ENCODE measurements at places on chromosomes 4 and X.

DNA sequence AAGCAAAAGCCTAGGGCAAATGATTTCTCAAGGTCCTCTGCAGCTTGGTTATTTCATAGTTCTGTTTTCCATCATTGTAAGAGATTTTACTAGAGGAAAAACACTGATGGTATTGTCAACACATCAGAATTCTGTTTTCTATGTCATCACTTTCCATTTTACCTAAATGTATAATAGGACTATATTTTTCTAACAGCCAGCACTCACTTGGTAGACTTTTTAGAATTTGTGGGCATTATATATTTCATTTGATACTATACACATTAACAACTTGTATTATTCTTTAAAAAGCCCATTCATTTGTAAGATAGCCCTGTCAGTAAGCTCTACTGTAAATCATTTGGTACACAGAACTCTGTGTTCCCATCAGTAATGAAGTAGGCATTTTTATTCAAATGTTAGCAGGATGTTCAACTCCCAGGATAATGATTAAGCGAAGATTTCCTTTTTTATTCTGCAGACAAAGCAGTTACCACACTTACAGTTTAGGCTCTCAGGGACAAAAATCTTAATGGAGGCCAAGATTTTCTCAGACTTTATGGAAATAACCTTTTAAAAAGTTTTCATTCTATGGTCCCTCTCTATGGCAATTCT is 143.6 kb upstream of the TEX13C start:
- no peak overlapping the region for H3K27ac ChIP-seq
- no peaks in the 10 kb centered on the region for H3K27me3 ChIP-seq
- no peak overlapping the region for H3K4me3 ChIP-seq
- no peaks in the 10 kb centered on the region for H3K4me1 ChIP-seq

- DNase-seq, result no peak
- H3K27me3 ChIP-seq, result no peaks in the 10 kb centered on the region
- H3K36me3 ChIP-seq, result no peaks in the 10 kb centered on the region
- H3K4me1 ChIP-seq, result peaks cover 9% of the 10 kb centered on the region
- no peak overlapping the region for H3K27ac ChIP-seq
These were observed 161.9 kb downstream of the STK32B start for GRCh38 chr4:5213087-5213595.

- no peak overlapping the region for H3K4me3 ChIP-seq
- H3K27ac ChIP-seq, result no peak overlapping the region
These were observed 28.2 kb downstream of the DCAF12L2 start for GRCh38 chrX:126137899-126138298.

DNA sequence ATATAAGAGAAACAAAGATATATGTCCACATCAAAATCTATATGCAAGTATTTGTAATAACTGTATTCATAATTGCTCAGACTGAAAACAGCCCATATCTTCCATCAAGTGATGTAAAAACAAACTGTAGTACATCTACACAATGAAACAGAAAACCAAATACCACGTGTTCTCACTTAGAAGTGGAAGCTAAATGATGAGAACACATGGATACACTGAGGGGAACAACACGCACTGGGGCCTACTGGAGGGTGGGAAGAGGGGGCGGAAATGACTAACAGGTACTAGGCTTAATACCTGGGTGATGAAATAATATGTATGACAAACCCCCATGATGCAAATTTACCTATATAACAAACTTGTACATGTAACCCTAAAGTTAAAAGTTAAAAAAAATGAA is 42.7 kb downstream of the UBA6 start:
- no peaks in the 10 kb centered on the region for H3K27me3 ChIP-seq
- no peak overlapping the region for H3K27ac ChIP-seq
- peaks cover 63% of the 10 kb centered on the region for H3K36me3 ChIP-seq
- DNase-seq, result no peak
- H3K4me1 ChIP-seq, result no peaks in the 10 kb centered on the region
- no peak overlapping the region for H3K4me3 ChIP-seq

GRCh38 chr4:183985786-183986185 is 80.7 kb downstream of the STOX2 start:
- DNase-seq, result no peak
- H3K4me3 ChIP-seq, result no peak overlapping the region
- H3K27ac ChIP-seq, result no peak overlapping the region
- H3K36me3 ChIP-seq, result no peaks in the 10 kb centered on the region
- H3K4me1 ChIP-seq, result no peaks in the 10 kb centered on the region

- H3K36me3 ChIP-seq, result no peaks in the 10 kb centered on the region
- H3K4me1 ChIP-seq, result no peaks in the 10 kb centered on the region
These were observed 321.9 kb downstream of the CFAP47 start for GRCh38 chrX:36241397-36241796.

DNA sequence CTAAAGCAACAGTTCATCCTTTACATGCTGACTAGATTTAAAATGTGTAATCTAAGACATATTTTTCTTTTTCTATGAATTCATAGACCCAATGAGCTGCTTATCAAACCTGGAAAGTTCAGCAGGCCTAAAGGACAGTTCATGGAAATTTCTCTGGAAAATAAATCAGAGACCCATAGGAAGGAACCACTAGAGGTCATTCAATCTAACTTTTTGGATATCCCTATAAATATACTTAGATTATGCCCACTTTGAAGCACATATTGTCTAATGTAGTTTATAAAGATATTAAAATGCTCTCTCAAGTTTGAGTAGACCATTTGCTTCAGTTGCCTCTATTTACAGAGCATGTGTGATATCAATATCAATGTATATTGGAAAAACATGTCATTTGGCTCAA is 473.0 kb downstream of the FAT4 start:
- no peak for DNase-seq
- no peak overlapping the region for H3K27ac ChIP-seq
- no peaks in the 10 kb centered on the region for H3K36me3 ChIP-seq
- peaks cover 10% of the 10 kb centered on the region for H3K4me1 ChIP-seq
- peaks cover 2% of the 10 kb centered on the region for H3K27me3 ChIP-seq
- H3K4me3 ChIP-seq, result no peak overlapping the region

GRCh38 chr4:56434599-56435139 is 746 bp downstream of the PPAT start:
- H3K4me1 ChIP-seq, result peaks cover 29% of the 10 kb centered on the region
- no peaks in the 10 kb centered on the region for H3K27me3 ChIP-seq
- peak overlapping the region; percentile 96 for H3K27ac ChIP-seq

GRCh38 chr4:170122252-170122651 is 32.5 kb upstream of the AADAT start:
- no peak for DNase-seq
- no peak overlapping the region for H3K27ac ChIP-seq
- peaks cover 23% of the 10 kb centered on the region for H3K27me3 ChIP-seq
- H3K4me3 ChIP-seq, result no peak overlapping the region

- peak overlapping the region; percentile 78 for H3K27ac ChIP-seq
- H3K27me3 ChIP-seq, result peaks cover 3% of the 10 kb centered on the region
- H3K4me1 ChIP-seq, result peaks cover 22% of the 10 kb centered on the region
- H3K4me3 ChIP-seq, result peak overlapping the region; percentile 88
- no peak for DNase-seq
These were observed 626 bp upstream of the FRAS1 start for GRCh38 chr4:78056265-78057129.

- no peak for DNase-seq
- H3K4me3 ChIP-seq, result no peak overlapping the region
- H3K27ac ChIP-seq, result no peak overlapping the region
- peaks cover 83% of the 10 kb centered on the region for H3K27me3 ChIP-seq
- H3K4me1 ChIP-seq, result peaks cover 25% of the 10 kb centered on the region
- peaks cover 2% of the 10 kb centered on the region for H3K36me3 ChIP-seq
These were observed 1.1 kb upstream of the ATOH1 start for GRCh38 chr4:93827272-93827947.

- DNase-seq, result no peak
- no peak overlapping the region for H3K27ac ChIP-seq
- H3K4me3 ChIP-seq, result no peak overlapping the region
- H3K4me1 ChIP-seq, result no peaks in the 10 kb centered on the region
- H3K36me3 ChIP-seq, result no peaks in the 10 kb centered on the region
These were observed 781.8 kb downstream of the FAM133A start for GRCh38 chrX:94455782-94456181.

DNA sequence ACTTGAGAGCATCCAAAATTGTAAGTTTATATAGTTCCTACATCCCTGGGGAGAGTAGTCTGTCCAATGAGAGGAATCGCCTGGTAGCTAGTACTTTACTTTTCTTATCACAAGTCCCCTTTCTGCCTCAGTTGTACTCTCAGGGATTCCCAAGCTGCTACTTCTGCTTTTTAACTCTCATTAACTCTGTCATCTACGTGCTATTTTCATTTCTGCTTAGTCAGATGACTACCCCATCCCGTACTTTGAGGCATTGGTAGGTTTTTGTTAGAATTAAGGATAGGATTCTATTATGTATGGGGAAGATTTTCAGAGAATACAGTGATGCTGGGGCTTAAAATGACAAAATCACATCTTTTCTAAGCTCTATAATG is 24.7 kb downstream of the RBPJ start:
- no peaks in the 10 kb centered on the region for H3K27me3 ChIP-seq
- H3K4me3 ChIP-seq, result no peak overlapping the region
- H3K27ac ChIP-seq, result no peak overlapping the region
- H3K4me1 ChIP-seq, result peaks cover 48% of the 10 kb centered on the region
- no peak for DNase-seq

- DNase-seq, result no peak
- no peak overlapping the region for H3K27ac ChIP-seq
- H3K36me3 ChIP-seq, result no peaks in the 10 kb centered on the region
- H3K4me1 ChIP-seq, result no peaks in the 10 kb centered on the region
These were observed 111.7 kb upstream of the TAPT1 start for GRCh38 chr4:16337936-16338335.

DNA sequence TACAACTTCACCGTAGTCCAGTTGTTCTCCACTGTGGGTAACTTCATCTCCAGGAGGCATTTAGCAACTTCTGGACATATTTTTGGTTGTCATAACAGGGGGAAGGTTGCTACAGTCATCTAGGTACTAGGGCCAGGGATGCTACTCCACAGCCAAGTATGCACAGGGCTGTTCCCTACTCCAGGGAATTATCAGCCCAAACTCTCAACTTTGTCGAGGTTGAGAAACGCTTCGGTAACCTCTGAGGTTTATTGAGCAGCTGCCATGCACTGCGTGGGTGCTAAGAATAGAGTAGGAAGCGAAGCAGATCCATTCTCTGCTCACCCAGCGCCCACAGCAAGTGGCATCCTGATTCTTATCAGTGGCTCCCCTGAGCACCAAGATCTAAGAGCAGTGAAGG is 8.2 kb downstream of the FGFBP1 start:
- no peak for DNase-seq
- H3K4me1 ChIP-seq, result peaks cover 2% of the 10 kb centered on the region
- no peak overlapping the region for H3K4me3 ChIP-seq
- no peaks in the 10 kb centered on the region for H3K36me3 ChIP-seq

DNA sequence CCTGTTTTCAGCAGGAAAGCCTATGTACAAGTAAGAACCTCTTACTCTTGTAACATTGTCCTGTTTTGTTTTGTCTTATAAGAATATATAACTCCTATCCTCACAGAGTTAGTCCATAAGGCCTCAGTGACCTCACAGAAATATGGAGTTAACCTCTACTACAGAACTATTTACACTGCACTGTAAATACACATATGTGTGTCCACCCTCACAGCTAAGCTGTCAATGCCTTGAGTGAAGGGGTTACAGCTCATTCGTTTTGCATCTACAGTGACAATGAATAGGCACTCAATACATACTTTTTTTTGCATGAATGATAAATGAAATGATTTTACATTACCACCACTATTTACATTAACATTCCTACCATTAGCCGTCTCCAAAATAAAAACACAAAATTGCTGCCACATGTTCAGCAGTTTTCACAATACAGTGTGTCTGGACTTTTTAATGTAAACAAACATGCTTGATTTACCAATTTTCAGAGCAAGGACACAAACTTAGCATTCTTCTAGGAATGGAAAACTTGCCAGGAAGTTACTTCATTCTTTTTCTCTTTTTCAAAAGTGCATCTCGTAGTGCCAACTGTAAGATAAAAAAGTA is 9.5 kb upstream of the NAAA start:
- no peaks in the 10 kb centered on the region for H3K27me3 ChIP-seq
- no peaks in the 10 kb centered on the region for H3K4me1 ChIP-seq
- no peak overlapping the region for H3K27ac ChIP-seq
- no peak overlapping the region for H3K4me3 ChIP-seq
- peaks cover 36% of the 10 kb centered on the region for H3K36me3 ChIP-seq
- no peak for DNase-seq

GRCh38 chr4:185903205-185903604 is 91.2 kb upstream of the SORBS2 start:
- H3K27me3 ChIP-seq, result no peaks in the 10 kb centered on the region
- no peaks in the 10 kb centered on the region for H3K36me3 ChIP-seq
- peaks cover 4% of the 10 kb centered on the region for H3K4me1 ChIP-seq
- no peak overlapping the region for H3K4me3 ChIP-seq

DNA sequence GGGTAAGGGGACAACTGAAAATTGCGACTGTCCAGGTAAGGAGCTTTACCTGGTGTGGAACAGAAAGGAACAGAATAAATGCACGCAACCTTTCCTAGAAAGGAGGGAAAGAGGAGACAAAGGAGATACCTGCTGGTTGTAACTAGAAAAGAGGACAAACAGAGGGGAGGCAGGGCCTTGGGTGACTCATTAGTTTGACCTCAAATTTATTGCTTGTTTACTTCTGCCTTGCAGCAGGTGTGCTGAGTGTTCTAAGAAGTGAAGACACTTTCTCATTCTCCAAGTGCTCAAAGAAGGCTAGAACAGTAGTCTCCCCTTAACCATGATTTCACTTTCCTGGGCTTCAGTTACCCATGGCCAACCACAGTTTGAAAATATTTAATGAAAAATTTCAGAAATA is 123.1 kb upstream of the BOD1L1 start:
- H3K27me3 ChIP-seq, result peaks cover 37% of the 10 kb centered on the region
- no peaks in the 10 kb centered on the region for H3K36me3 ChIP-seq

GRCh38 chr4:64807821-64808220 is 398.6 kb upstream of the TECRL start:
- DNase-seq, result no peak
- H3K36me3 ChIP-seq, result no peaks in the 10 kb centered on the region
- H3K27me3 ChIP-seq, result peaks cover 4% of the 10 kb centered on the region

- no peaks in the 10 kb centered on the region for H3K27me3 ChIP-seq
- H3K27ac ChIP-seq, result peak overlapping the region; percentile 88
- DNase-seq, result no peak
- H3K4me1 ChIP-seq, result peaks cover 11% of the 10 kb centered on the region
- peak overlapping the region; percentile 82 for H3K4me3 ChIP-seq
- no peaks in the 10 kb centered on the region for H3K36me3 ChIP-seq
These were observed 10.1 kb downstream of the GDPD2 start for GRCh38 chrX:70432936-70433847.

- H3K36me3 ChIP-seq, result peaks cover 38% of the 10 kb centered on the region
- no peak overlapping the region for H3K27ac ChIP-seq
- H3K27me3 ChIP-seq, result no peaks in the 10 kb centered on the region
- peaks cover 38% of the 10 kb centered on the region for H3K4me1 ChIP-seq
These were observed 87.0 kb downstream of the IRF2 start for GRCh38 chr4:184387351-184387750.

DNA sequence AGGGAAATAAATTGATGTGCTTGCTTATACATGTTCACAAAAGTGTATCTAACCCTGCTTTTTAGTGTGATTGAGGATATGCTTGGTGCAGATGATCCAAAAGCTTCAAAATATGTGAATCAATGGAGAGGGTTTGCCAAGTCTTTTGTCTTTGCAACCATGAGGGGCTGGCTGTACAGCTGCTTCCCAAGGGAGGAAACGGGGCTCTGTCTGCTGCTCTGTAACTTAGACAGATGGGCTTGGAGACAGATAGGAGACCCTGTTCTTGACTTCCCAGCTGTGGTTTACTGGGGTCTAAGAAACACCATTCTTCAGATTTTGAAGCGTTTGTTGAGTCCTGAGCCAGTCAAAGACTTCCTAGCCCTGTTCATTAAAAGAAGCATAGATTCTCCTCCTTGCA is 152.3 kb downstream of the DCLK2 start:
- H3K4me1 ChIP-seq, result peaks cover 75% of the 10 kb centered on the region
- DNase-seq, result no peak
- no peaks in the 10 kb centered on the region for H3K27me3 ChIP-seq
- no peak overlapping the region for H3K4me3 ChIP-seq
- no peak overlapping the region for H3K27ac ChIP-seq
